ENCODE measurements at places on chromosomes 1 and 21.

DNA sequence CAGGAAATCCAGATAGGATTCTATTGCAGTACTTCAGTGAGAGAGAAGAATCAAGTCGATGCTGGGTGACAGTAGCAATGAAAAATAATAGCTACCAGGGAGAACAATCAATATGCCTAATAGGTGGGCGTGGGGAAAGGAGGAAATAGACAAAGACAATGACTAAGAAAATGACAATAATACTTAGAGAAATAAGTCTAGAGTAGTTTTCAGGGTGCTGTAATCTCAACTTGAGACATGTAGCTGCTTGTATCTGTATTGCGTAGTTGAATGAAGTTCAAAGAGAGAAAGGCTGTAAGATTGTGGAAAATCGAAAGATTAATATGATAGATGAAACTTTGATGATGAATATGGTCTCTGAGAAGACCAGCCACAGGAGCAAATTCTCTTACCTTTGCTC is 2.6 kb downstream of the STXBP3 start:
- no peak for DNase-seq

GRCh38 chr1:218557731-218558130 is 212.6 kb downstream of the TGFB2 start:
- no peak for DNase-seq

GRCh38 chr1:105914403-105914802 is 1142.1 kb upstream of the PRMT6 start:
- DNase-seq: no peak

- DNase-seq: no peak
Measured at GRCh38 chr1:18534810-18535205, 54.1 kb downstream of the KLHDC7A start.

GRCh38 chr1:154870115-154870571 is at the start of gene KCNN3:
TSS of gene KCNN3 (minus strand) at chr1:154870281. CDS start at chr1:154869964, 317 bp downstream.
- peak; percentile 90 for DNase-seq

- no peak for DNase-seq
Measured at GRCh38 chr1:235130766-235131270, 2.2 kb upstream of the TOMM20 start.

- DNase-seq: no peak
Measured at GRCh38 chr1:21292984-21293536, 2.8 kb upstream of the ECE1 start.

DNA sequence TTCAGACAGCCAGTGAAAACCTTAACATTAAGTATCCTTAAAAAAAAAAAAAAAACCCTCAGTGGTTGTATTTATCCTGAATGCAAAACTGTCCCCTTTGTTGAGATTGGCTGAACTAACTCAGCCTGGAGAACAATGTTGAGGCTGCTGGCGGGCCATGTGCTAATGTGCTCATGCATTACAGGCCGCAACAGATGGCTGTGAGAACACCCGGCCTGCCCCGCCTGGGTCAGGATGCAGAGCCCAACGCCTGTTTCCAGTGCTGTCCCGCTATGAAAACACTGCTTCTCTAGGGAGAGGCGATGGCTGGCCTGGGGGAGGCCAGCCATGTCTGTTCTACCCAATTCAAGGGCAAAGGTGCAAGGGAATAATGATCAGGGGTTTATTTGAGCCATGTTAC is 13.8 kb downstream of the OLIG2 start:
- DNase-seq: no peak

All from colonic mucosa (tissue), 4 donors.